IMR-90 (cell line): ENCODE measurements at places on chromosomes 4 and X. TPM values are rescaled to one million over a fixed set of nuclear protein-coding genes. Genes with fewer than 3 reads are reported as not detected.

TCEAL7 gene
- total RNA-seq = 6.5 and 16.1 TPM in 2 replicates

MAGEB2 gene
- not detected in 2 replicates for total RNA-seq

CCDC149 gene
- total RNA-seq = 7.0 and 8.3 TPM in 2 replicates

RRAGB gene
- 9.1 and 17.2 TPM in 2 replicates for total RNA-seq

IL2 gene
- not detected in 2 replicates for total RNA-seq

XK gene
- under 0.01 TPM in 2 replicates for total RNA-seq

SMIM10 gene
- 2.3 and 3.6 TPM in 2 replicates for total RNA-seq

MAGEA2B gene
- not detected in 2 replicates for total RNA-seq

AFAP1 gene
- total RNA-seq = 48.2 and 60.3 TPM in 2 replicates

RAB40AL gene
- 0.28 and 0.36 TPM in 2 replicates for total RNA-seq

PPP4R3C gene
- not detected in 2 replicates for total RNA-seq

PLXNB3 gene
- total RNA-seq = 0.36 and 1.7 TPM in 2 replicates

STBD1 gene
- total RNA-seq = 2.2 and 3.0 TPM in 2 replicates

OR13H1 gene
- not detected in 2 replicates for total RNA-seq

TSPAN7 gene
- total RNA-seq = not detected in 2 replicates

DSPP gene
- total RNA-seq = not detected in 2 replicates

TRAM1L1 gene
- 3.4 and 5.3 TPM in 2 replicates for total RNA-seq

RTL9 gene
- total RNA-seq = 0.56 and 0.90 TPM in 2 replicates

BEX2 gene
- 0.28 TPM in 1 of 2 replicates, not detected in the other for total RNA-seq

HTN1 gene
- total RNA-seq = not detected in 2 replicates

NLGN4X gene
- total RNA-seq = not detected in 2 replicates

RS1 gene
- not detected in 2 replicates for total RNA-seq

CTAG1A gene
- total RNA-seq = not detected in 2 replicates

LRCH2 gene
- total RNA-seq = 4.3 and 8.1 TPM in 2 replicates

MMAA gene
- 5.2 and 7.8 TPM in 2 replicates for total RNA-seq

AADAT gene
- total RNA-seq = 4.7 TPM in 2 replicates

UGT2A1 gene
- total RNA-seq = not detected in 2 replicates

TRIM75 gene
- total RNA-seq = not detected in 2 replicates

VCX3A gene
- not detected in 2 replicates for total RNA-seq

PPEF2 gene
- not detected in 2 replicates for total RNA-seq

FMR1NB gene
- total RNA-seq = not detected in 2 replicates

SPOCK3 gene
- total RNA-seq = not detected in 2 replicates

ARR3 gene
- not detected in 2 replicates for total RNA-seq

GABRQ gene
- under 0.01 TPM in 1 of 2 replicates, not detected in the other for total RNA-seq

ARHGEF9 gene
- total RNA-seq = 9.7 and 11.8 TPM in 2 replicates

RGS12 gene
- 11.8 and 13.1 TPM in 2 replicates for total RNA-seq

ADH4 gene
- total RNA-seq = not detected in 2 replicates

DHX15 gene
- total RNA-seq = 172 and 240 TPM in 2 replicates

IL15 gene
- 5.2 and 5.8 TPM in 2 replicates for total RNA-seq

ERCC6L gene
- total RNA-seq = 5.4 and 8.1 TPM in 2 replicates

MYOZ2 gene
- under 0.01 and 0.18 TPM in 2 replicates for total RNA-seq

SYP gene
- total RNA-seq = under 0.01 TPM in 1 of 2 replicates, not detected in the other

KLHL4 gene
- 1.4 and 1.7 TPM in 2 replicates for total RNA-seq

GSX2 gene
- total RNA-seq = not detected in 2 replicates
